ENCODE measurements at places on chromosomes 4 and X.

GRCh38 chrX:19842542-19842941 lies 44.9 kb downstream of the SH3KBP1 start:
- no peak for DNase-seq

DNA sequence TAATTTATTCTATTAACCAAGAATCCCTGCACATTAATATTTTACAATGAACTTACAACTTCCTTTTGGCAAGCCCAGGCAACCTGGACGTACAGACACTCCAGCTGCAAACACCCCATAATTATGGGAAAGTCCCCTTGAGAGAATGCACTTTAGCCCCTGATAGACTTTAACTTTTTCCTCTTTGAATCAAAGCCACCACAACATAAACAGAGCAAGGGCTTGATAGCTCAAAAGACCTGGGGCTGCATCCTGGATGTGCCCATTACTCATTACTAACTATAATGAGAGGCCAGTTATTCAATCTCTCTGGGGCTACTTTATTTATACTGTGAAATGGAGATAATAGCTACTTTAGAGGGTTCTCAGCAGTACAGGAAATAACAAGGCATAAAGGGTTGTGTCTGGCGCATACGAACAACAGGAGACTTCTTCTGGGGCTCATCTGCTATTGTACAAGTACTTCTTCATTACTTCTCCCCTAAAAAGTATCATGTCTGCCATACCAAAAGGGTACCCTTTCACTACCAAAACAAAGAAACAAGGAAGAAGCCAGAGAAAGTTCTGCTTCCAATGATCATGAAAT lies 54.9 kb downstream of the CASK start:
- DNase-seq, result no peak

DNA sequence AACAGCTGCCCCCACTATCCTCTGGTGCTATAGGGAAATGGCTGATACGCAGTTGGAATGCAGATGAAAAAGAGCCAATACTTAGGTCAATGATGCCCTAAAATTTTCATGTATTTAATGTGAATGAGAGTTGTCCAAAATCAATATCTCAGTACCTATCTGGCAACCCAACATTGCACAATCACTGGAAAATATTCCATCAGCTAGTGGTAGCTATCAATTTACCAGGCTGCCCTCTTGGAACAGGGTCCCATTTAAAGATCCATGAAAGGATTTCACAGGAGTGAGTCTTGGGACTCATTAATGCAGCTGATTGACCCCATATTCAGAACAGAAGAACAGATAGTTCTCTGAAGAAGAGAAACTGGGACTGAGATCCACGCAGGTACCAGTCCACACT lies 638.9 kb downstream of the SMARCA1 start:
- DNase-seq, result no peak

DNA sequence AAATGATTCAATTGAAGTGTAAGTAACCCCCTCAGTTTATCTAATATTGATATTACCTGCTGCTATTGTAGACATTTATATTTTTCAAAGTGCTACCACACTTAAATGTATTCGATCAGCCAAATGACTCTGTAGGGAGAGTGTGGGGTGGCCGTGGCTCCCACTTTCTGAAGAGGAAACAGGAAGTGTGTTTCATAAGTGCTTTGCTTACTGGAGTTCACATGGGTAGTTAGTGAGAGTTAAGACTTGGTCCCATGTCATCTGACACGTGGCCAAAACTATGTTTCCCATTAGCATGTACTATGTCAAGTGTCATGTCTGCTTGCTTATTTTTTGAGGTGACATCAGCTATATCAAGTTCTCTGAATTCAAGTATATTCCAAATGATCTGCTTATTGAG lies 308.1 kb upstream of the GATB start:
- DNase-seq, result no peak

- DNase-seq, result peak; percentile 21
These were observed 517 bp downstream of the LEF1 start for GRCh38 chr4:108168160-108168670.

All from cardiac fibroblast (primary cell).